ENCODE measurements at places on chromosomes 2 and 18.

DNA sequence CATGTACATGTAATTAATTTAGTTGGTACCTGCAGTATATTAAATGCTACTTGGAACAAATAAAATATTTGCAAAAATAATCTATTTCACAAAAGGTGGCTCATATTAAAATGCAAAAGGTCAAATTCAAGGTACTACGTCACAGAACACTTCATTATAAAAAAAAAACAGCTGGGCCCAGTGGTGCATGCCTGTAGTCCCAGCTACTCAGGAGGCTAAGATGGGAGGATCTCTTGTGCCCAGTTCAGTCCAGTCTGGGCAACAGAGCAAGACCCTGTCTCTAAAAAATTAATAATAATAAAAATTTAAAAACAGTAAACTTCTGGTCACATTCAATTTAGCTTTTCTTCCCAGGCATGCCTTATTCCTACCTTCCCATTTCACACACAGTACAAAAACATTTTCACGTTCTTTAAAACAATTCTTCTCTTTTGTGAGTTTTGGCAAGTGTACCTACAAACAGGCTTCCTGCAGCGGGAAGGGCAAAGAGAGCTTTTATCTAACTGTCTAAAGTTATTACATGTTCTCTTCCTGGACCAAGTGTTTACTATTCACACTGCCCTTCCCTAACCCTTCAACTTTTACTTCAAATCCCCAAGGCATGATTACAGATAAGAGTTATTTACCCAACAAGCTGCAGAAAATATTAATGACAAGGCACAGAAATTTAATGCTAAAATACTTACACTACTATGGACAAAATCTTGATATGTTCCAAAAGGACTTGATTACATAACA is 10.7 kb downstream of the BAZ2B start:
- DNase-seq, result no peak

GRCh38 chr2:24568551-24568950 is 77.5 kb downstream of the NCOA1 start:
- DNase-seq, result no peak

- DNase-seq, result no peak
Measured at GRCh38 chr2:199668645-199669044, 182.3 kb downstream of the FTCDNL1 start.

DNA sequence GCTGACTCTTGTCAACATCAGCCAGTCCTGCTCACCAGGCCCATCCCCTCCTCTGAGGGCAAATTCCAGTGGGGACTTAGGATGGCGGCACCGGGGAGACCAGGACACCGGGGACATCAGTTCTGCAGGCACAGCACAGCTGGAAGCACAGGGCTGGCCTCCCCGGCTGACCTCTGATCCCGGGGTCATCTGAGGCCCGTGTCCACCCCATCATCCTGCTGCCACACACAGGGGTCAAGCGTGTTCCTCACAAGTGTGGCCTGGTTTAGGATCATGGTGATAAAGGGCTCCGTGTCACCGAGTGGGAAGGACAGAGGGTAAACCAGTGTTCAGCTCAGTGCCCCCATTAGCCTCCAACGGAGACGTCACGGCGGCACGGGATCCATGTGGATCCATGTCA is 58.1 kb upstream of the CTDP1 start:
- DNase-seq, result no peak

DNA sequence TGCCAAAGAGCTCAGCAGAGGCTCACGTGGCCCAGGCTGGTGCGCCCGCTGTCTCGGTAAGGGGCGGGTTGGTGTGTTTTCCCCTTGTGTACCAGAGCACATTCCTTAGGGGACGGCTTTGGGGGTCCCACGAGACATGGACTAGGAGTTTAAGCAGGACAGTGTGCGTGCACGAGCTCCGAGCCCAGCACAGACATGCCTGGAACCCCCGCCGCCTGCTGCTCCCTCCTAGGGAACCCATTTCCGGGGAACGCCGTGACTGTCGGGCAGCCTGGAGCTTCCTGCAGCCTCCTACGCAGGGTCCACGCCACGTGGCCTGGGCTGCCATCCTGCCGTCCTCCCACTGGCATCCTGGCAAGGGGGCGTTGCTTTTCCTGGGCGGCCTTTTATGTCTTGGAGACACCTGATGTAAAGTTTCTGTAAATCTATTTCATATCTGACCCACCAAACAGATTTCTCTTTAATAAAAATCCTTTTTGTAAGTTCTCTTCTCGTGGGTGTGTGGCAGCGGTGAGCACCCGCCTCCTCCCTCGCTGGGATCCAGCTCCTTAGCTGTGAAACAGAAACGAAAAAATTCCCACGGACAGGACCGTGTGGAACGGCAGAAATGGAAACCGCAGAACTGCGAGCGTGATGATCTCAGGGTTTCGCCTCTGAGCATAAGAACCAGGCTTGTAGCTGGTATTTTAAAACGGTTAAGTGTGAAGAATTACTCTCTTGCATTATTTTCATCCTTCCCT is 43.5 kb upstream of the KCNG2 start:
- no peak for DNase-seq

DNA sequence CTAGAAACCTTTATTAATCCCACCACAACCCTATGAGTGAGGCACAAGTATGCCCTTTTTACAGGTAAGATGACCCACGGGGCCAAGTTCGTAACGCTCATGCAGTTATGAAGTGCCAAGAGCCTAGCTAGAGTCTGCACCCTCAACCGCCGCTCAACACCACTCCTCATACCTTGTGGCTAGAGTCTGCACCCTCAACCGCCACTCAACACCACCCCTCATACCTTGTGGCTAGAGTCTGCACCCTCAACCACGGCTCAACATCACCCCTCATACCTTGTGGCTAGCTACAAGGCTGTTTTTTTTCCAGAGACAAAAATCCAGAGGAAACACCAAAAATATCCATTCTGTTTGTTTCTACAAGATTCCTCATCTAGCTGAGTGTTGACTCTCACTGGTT is 4.6 kb downstream of the TXNL4A start:
- DNase-seq, result no peak

GRCh38 chr2:23148342-23148741 is 236.6 kb upstream of the KLHL29 start:
- no peak for DNase-seq

DNA sequence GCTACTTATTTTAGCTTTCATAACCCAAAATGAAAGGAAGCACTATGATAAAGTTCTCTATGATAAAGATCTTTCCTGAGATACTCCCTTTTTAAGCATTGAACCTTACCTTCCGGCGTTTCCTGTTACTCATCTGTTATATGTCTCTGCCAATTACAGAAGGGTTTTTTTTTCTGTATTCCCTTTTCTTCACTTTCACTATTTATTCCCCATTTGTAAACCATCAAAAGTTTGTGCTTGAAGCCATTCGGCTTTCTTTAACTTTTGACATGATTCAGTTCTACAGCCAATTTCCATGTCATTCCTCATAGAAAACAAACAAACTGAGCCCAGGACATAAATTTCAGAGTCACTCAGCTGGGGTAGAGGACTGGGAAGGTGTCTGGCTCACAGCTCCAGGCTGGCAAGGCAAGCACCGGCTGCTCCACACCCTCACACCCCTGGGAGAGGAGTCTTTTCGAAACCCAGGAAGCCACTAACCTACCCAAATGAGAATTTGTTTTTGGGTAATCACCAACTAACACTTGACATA is 429.4 kb upstream of the TRIB2 start:
- no peak for DNase-seq

DNA sequence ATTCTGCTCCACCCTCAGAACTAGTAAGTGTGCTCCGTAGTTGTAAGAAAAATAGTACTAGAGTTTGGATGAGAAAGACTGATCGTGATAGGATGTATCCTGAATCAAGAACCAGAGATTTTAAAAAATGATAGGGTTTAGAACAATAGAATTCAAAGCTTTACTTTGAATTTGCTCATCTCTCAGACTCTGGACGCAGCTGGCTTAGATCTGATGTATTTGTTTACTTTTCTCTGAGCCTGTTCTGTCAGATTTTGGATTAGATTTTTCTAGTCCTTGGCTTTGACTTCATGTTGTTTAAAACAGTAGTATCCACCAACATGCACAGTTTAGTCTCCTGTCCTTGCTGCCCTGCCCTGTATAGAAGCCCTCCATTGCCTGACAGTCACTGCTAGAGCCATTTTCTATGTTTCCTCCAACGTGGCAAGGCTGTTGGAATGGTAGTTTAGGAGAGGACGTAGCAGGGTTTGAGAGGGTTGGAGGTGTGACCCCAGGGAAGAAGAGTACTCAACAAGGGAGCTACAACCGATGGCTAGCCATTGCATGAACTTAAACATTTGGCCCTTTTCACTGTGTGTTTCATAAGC is 92.4 kb downstream of the MYO3B start:
- no peak for DNase-seq

GRCh38 chr2:157093666-157094065 is 163.8 kb upstream of the GALNT5 start:
- no peak for DNase-seq
